CD4-positive, alpha-beta T cell treated with Interleukin-4 for 1 hour (primary cell): ENCODE measurements at places on chromosomes 5 and 9.

GRCh38 chr5:72747826-72748225 lies 68.6 kb upstream of the TNPO1 start:
- DNase-seq = no peak

DNA sequence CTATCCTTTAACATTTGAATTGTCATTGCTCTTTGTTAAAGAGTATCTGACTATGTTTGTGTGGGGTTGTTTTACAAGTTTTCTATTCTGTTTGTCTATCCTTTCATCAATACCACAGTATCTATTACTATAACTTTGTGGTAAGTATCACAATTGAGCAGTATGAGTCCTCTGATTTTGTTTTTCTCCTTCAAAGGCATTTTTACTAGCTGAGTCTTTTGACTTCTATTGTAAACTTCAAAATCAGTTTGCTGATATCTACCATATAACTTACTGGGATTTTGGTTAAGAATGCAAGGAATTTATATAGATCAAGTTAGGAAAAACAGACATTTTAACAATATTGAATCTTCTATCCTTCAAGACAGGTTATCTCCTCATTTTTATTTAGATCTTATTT lies 789.8 kb upstream of the PTPRD start:
- no peak for DNase-seq

DNA sequence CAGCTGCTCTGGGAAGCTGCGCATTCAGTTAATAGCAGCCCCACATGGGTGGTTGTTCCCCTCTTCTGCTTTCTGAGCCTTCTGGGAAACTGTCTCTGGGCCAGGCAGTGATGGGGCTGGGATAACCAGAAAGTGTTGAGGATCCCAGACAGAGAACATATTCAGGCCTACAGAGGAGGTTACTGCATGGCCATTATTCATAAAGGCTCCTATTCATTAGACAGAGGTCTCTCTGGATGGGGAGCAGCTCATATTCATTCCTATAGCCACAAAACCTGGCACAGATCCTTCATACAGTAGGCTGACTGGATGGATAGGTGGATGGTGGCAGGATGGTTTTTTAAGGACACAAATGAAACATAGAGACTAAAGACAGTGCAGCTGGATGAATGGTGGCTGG lies 76.3 kb downstream of the HSPA4 start:
- no peak for DNase-seq

- no peak for DNase-seq
Observed at GRCh38 chr5:143216211-143216610, 187.3 kb downstream of the NR3C1 start.

GRCh38 chr5:174352681-174353080 lies 307.2 kb downstream of the NSG2 start:
- DNase-seq = no peak

DNA sequence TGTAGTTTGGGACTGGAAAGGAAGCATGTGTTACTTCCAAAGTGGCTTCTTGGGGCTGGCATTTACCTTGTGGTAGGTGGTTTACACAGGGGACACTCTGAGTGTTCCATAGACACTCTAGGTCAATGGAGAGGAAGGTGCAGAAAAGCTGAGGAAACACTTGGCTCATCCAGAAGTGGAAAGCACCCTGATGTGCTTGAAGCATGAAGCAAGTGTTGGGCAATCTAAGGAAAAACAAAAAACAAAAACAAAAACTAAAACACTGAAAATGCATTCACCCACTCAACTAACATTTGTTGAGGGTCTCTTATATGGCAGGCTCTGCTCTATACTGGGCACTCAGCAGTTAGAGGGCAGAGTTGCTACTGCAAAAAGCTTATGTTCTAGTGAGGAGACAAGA lies 2.9 kb upstream of the ERAP2 start:
- no peak for DNase-seq

DNA sequence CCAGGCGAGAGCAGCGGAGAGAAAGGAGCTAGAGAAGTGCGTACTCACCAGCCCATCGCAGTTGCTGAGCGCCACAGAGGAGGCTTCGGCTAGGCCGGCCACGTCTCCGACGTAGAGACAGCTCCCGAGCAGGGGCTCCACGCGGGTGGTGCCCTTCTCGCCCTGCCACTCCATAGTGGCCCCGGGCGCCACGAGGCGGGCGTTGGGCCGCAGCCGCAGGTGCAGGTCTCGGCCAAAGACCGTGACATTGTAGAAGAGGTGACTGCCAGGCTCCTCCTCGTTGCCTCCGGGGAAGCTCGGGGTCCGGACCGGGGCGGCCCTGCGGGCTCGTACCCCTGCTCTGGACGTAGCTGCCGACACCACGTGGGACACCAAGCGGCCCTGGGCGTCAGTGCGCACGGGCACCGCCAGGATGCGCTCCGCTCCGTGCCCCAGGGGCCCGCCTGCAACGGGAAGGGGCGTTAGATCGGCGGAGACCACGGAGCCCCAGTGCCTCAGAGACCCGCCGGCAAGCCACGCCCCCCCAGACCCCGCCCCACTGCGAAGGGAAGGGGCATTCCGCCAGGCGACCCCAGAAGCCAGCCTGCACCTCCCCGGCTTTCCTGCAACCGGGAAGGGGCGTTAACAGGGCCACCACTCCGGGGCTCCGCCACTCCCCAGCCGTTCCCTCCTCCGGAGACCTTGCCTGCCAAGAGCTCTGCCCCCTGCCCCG lies 1.4 kb downstream of the ADAMTS2 start:
- DNase-seq = no peak

- DNase-seq = no peak
Observed at GRCh38 chr9:95138474-95138873, 179.0 kb downstream of the FANCC start.

- no peak for DNase-seq
Observed at GRCh38 chr5:91178461-91178860, 204.7 kb downstream of the ARRDC3 start.

DNA sequence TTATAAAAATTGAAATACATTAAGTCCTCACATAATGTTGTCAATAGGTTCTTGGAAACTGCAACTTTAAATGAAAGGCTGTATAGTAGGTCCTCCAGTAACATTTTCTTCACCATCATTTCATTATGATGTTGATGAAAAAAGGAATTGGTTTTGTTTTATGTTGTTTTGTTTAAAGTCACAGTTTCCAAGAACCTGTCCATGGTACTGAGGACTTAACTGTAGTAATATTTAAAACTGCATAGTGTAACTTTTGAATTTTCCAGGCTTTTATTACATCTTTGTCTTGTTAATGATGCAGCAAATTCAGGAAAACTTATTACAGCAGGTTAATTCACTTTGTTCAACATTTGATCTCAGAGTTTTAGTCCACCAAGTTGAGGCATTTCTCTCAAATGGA lies 11.6 kb downstream of the SECISBP2 start:
- no peak for DNase-seq

DNA sequence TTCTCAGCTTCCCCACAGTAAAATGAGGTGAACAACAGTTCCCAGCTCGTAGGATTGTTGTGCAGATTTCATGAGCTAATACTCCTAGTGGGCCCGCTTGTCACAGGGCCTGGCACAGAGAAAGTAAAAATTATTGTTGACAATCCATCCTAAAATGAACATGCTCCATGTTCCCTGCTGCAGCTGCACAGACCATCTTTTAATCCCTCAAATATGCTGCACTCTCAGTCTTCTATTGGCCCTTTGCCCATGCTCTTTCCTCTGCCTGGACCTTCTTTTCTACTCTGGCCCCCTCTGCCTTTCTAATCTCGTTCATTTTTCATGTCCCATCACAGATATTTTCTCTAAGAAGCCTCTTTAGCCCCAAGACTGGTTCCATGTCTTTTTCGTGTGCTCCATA lies 117.7 kb upstream of the NR3C1 start:
- DNase-seq = no peak

DNA sequence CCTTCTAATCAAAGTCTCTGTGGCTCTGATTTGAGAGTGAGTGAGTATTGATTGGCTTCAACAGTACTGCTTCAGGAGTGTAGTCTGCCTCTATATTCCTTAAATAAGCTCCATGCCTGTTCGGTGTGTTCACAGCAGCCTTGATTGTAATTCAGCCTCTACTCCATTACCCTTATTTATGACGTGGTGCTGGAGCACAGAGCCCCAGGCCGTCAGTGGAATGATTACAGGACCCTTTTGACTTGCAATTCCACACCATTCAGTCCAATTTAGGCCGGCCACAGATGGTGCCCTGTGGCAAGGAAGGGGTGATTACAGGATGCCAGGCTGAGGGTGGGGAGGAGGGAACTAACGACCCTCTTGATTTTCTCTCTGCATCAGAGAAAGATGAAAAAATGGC lies 110.3 kb downstream of the ASTN2 start:
- no peak for DNase-seq

DNA sequence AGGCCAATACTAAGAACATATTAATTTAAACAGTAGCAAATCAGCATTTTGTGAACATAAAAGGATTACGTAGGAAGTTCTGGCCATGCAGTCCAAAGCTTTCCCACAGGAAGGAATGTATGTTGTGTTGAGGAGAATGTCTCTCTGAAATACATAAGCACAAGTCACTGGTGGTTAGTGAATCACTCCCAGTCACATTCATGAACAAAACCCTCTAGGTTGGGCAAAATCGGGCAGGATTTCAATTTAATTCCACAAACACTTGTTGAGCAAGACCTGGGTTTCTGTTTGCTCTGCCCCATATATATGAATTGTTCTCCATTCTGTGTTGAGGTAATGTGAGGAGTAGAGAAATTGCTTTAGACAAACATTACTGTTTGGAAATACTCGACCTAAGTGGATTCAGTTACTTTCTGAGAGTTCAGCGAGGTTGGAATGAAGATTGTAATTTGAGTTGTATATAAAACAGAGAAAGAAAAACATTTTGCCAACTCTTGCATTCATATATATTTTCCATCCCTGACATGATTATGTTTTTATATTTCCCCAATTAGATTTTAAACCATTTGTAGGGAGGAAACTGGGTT lies 127.6 kb upstream of the RPS23 start:
- no peak for DNase-seq

GRCh38 chr5:143957455-143957854 lies 145.5 kb downstream of the HMHB1 start:
- DNase-seq = no peak

DNA sequence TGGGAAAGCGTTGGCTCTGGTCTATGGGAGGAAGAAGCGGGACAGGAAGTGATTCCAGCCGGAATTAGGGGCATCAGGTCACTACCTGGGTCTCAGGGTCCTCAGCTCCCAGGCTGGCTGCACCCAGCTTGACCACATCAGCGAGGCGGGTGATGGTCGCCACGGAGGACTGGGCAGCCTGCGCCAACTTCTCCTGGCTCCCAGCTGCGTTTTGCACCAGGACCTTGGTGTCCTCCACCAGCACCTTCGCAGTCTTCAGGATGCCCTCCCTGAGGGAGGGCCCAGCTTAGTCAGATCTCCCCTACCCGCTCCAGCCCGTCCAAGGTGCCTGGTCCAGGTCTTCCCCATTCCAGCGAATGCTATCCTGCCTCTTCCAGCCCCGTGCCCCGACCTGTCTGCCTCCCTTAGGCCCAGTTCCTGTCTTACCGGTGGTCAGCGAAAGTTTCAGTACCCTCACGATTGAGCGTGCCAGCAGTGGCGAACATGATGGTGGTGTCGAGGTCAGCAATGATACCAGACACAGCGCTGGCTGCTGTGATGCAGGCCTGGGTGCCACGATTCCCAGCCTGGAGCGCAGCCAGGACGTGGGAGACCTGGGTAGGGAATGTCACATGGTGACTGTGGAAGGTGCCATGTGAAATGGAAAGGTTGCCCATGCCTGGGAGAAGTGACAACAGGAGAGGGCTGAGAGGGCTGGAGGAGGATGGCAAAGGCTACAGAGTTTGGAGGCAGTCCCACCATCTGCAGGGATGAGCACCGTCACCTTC lies 14.4 kb upstream of the TPM2 start:
- DNase-seq = no peak

DNA sequence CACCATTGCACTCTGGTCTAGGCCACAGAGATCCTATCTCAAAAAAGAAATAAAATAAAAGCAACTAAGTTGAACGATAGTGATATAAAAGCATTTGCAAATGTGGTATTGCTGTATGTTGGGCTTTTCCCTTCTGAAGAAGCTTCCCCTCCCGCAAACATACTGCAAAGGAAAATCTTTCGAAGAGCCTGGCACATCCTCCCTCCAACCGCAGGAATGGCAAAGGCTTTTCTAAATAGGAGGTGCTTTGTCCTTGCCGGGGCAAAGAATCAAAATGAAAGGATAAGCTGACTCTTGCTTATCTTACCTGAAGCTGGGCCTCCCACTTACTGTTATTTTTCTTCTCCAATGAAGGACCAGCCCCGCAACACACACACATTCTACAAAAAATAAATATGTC lies 45.8 kb downstream of the SERINC5 start:
- no peak for DNase-seq

GRCh38 chr5:57429513-57430120 lies 53.0 kb downstream of the ACTBL2 start:
- DNase-seq = no peak

- no peak for DNase-seq
Observed at GRCh38 chr5:93658044-93658443, 75.0 kb downstream of the NR2F1 start.

- DNase-seq = no peak
Observed at GRCh38 chr9:90884178-90884577, 82.6 kb downstream of the SYK start.

GRCh38 chr9:135821116-135821515 lies 86.2 kb downstream of the CAMSAP1 start:
- no peak for DNase-seq

DNA sequence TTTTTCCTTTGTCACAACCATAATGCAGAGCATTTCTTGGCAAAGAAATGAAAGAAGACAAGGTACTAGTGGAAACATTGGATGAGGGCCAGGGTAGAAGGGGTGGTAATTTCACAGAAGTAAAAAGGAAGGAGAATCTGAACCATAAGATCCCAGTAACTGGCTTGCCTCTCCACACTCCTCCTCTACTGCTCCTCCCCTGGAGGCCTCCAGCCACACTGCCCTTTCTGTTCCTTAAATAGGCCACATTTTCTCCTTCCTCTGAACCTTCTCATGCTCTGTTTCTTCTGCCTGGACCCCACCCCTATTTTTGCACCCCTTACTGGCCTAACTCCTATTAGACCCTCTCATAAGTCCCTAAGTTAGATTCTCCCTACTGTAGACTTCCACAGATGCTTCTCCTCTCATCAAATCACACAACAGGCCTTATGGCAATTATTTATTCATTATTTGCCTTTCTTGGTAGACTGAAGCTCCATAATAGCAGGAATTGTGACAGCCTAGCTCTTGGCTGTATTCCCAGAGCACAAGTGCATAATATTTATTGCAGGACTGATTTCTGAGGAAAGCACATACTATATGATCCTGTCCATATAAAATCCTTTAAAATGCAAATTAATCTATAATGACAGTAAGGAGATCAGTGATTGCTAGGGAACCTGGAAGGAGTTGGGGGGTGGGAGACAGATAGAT lies 31.3 kb upstream of the GRIA1 start:
- no peak for DNase-seq

DNA sequence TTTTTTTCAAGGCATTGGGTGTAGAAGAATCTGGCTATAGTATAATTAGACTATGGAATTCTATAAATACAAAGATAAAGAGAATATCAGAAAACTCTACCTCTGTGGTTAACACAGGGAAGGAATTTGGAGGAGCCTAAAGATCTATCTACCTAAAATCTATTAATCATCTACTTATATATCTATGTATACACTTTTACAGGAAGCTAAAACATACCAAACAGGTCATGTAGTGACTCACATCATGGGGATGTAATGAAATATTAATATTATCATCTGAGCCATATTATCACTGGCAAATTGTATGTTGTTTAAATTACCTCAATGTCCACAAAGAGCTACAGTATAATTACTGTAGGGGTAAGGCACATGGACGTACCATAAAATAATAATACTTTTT lies 1748.2 kb downstream of the EFNA5 start:
- DNase-seq = no peak

- no peak for DNase-seq
Observed at GRCh38 chr9:88653911-88654310, 118.9 kb downstream of the NXNL2 start.
